ENCODE measurements at places on chromosomes 12 and 14. TPM values are rescaled to one million over a fixed set of nuclear protein-coding genes. Genes with fewer than 3 reads are reported as not detected.

GRCh38 chr14:74574090-74574433, 38.0 kb downstream of the LTBP2 start:
- peak overlapping the region; percentile 97 for H3K27ac ChIP-seq
- H3K36me3 ChIP-seq = peaks cover 9% of the 10 kb centered on the region
- H3K27me3 ChIP-seq = no peaks in the 10 kb centered on the region
- H3K4me1 ChIP-seq = peaks cover 59% of the 10 kb centered on the region

GRCh38 chr12:82910246-82910893, 223.7 kb downstream of the TMTC2 start:
- no peak overlapping the region for H3K4me3 ChIP-seq
- DNase-seq = no peak
- H3K27ac ChIP-seq = no peak overlapping the region
- H3K27me3 ChIP-seq = no peaks in the 10 kb centered on the region
- H3K36me3 ChIP-seq = no peaks in the 10 kb centered on the region

GRCh38 chr12:42495244-42495643, 94.3 kb downstream of the PRICKLE1 start:
- no peaks in the 10 kb centered on the region for H3K36me3 ChIP-seq
- no peak overlapping the region for H3K27ac ChIP-seq

DNA sequence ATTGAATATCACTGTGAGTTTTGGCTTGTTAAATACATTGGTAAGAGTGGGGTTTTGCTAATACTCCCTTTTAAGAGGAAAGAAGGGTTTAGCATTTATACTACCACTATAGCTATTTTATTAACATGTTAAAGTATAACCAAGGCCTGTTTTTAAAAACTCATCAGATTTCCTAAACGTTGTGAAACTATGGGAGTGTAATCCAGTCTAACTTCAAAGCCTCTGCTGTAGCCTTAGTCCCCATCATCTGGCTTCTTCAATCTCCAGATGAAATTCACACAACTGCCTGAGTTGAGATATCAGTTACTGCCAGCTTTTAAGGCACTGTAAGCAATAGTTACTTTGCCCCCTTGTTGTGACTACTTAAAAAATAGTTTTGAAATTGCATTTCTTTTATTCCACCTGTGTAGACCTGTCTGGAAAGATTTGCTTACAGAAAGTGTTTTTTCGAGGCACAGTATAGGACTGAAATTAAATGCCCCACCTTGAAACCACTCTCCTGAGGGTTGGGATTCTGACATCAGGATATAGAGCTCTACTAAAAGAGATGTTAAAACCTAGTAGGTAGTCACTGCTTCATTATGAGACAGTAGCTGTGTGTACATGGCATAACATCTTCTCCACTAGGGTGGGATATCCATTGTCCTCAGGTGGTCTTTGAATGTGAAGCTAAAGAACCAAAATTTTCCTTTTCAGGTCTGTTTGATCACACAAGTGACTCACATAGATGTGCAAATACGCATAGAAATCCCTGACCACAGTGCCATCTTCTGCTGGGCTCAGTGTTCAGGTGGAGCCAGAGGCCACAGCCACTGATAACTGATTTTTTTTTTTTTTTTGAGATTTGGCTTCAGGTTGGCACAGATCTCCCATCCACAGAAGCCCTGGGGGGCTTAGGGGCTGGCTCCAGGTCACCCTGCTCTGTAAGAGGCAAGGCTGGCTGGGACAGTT, 125.5 kb downstream of the DAAM1 start:
- no peaks in the 10 kb centered on the region for H3K36me3 ChIP-seq
- no peaks in the 10 kb centered on the region for H3K27me3 ChIP-seq
- no peak overlapping the region for H3K27ac ChIP-seq
- no peak overlapping the region for H3K4me3 ChIP-seq

DNA sequence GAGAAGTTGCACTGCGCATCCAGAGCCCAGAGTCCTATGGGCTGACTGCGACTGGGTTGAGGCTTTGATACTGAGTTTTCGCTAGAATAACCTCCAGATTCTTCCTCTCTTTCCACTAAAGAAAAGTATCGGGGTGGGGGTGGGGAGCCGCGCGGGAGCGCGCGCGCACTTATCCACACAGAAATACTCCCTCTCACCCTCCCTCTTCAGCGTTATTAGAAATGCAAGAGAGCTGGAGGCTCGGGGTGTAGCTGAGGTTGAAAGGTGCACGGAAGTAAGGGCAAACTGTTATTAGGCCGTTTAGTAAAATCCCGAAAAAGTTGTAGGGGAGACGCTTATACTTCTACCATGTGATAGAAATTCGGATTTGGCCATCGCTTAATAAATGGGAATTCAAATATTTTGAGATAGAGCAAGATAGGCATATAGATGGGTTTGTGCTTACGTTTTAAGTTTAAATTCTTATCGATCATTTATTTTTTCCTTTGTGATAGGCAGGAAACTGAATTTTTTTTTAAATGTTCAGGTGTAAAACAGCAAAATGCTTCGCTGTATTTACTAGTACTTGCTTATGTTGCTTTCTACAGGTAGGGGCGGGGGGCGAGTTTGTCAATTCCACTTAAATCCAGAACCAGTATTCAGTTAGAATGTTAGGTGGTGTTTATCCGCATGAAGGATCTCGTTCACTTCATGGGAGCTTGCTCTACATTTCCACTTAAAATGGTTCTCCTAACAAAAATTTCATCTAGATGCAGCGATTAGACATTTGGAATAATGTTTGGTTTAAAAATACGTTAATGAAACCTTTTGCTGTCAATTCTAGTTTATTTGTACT, 1.1 kb downstream of the ARHGAP5 start:
- peak; percentile 55 for DNase-seq
- H3K27ac ChIP-seq = peak overlapping the region; percentile 94
- no peaks in the 10 kb centered on the region for H3K36me3 ChIP-seq
- no peaks in the 10 kb centered on the region for H3K27me3 ChIP-seq

DNA sequence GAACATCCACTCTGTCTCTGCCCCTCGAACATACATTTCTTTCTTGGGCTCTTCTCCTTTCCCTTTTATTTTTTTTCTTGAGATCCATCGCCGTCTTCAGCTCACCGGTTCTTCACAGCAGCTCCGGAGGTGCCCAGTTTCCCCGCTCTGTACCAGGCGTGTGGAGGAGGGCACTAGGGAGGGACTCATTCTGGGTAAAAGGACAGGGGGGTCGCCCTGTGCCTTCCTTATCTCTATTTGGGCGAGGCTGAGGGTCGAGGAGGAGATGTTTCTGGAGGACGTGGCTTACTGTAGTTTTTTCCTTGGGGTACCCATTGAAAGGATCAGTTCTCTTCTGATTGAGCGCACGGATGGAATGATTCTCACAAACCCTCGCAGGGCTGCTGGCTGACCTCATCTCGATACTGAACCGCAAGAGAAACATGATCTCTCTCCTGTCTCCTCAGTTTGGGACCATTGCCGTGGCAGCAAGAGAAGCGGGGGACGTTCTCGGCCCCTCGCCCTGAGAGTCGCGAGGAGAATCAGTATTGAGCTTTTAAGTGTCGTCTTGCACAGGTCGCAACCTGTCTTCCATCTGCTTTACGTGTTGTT, 386 bp downstream of the LIN52 start:
- peak overlapping the region; percentile 95 for H3K4me3 ChIP-seq
- peak overlapping the region; percentile 94 for H3K27ac ChIP-seq
- H3K36me3 ChIP-seq = no peaks in the 10 kb centered on the region
- peak; percentile 36 for DNase-seq
- no peaks in the 10 kb centered on the region for H3K4me1 ChIP-seq
- H3K27me3 ChIP-seq = no peaks in the 10 kb centered on the region

DNA sequence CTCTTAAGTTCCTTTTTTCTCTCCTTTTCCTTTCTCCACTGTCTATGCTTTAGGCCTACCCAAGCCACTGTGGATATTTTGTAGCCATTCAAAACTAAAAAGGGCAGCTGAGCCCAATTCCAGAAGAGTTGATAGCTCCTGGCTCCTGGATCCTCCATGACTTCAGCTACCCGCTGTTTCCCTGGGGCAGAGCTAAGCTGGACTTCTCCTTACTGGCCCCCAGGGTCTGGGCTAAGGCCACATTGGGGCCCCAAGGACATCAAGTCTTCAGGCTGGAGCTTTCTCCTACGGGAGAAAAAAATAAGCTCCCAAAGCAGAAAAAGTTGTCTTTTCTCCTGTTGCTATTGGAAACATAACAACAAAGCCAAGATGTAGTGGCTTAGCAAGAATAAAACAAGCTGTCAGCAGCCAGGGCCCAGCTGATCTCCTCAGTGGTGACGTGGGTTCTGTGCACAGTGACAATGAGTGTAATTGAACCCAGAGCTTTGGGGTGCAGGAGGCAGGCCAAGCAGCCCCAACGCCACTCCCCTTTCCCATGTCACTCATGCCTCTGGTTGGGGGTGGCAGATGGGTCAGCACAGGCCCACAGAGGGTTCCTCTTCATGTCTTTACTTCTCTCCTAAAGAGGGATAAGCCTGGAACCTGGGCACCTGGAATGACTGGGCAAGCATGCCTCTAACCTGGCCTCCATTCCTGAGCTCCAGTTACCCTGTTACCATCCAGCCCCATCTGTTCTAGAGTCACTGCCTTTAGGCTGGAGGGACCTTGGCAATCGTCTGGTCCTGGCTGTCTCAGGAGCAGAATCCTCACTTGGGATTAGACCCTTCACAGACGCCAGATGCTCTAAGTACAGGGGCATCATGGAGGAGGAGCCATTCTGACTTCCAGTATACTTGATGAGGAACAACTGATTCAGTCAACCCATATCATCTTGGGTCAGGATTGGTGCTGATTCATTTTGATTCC, 171.2 kb downstream of the ZFP36L1 start:
- no peak overlapping the region for H3K27ac ChIP-seq
- no peak overlapping the region for H3K4me3 ChIP-seq
- H3K27me3 ChIP-seq = no peaks in the 10 kb centered on the region
- H3K4me1 ChIP-seq = no peaks in the 10 kb centered on the region
- no peaks in the 10 kb centered on the region for H3K36me3 ChIP-seq

DNA sequence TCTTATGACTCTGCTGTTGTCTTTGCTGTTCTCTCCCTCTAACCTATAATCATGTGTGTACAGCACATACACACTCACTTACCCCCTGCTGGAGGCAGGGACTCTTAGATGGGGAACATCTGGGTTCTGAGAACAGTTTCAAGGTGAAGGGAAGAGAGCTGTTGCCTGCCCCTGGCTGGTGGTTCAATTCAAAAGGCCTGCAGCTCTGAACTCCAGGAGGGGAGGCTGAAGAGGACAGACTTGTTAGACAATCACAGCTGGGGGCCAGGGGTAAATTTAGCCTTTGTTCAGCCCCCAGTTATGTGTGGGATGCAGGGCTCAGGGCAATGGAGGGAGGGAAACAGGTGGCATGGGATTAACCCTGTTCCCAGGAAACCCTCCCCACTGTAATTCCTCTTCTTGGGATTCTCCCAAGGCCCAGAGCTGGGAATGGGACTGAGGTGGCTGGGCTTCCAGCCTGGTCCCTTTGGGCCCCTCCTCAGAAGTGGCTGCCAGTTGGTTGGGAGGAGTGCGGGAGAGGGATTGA, 1.9 kb downstream of the MYL6B start:
- H3K36me3 ChIP-seq = no peaks in the 10 kb centered on the region
- no peak overlapping the region for H3K27ac ChIP-seq

- peaks cover 2% of the 10 kb centered on the region for H3K27me3 ChIP-seq
- H3K4me1 ChIP-seq = no peaks in the 10 kb centered on the region
- H3K4me3 ChIP-seq = no peak overlapping the region
- H3K27ac ChIP-seq = no peak overlapping the region
Measured at GRCh38 chr12:123559468-123559867, 24.9 kb upstream of the TMED2 start.

DNA sequence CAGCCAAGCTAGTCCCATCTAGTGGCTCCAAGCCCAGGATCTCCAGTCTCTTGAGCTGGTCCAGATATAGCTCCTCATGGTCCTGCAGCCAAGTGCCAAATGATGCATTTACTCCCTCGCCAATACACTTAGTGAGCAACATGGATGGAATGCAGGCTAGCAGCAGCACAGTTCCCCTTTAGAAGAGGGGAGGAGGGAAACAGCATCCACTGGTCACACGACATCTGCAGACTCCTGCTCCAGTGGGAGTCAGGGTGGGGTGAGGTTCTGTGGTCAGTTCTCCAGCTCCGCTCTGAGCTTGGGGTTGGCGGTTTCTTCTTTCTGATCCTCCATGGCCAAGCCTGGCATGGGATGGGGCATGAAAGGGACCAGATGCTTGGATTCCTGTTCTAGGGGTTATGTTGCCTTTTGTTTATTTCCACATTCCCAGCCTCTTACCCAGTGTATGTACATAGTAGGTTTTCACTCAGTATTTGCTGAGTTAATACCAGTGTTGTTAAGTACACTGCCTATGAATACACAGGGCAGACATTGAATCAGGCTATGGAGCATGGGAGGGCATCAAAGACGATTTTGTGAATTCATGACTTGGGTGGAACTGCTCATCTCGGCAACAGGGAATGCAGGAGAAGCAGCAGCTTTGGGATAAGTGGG, 57.3 kb downstream of the GALNT16 start:
- H3K36me3 ChIP-seq = no peaks in the 10 kb centered on the region
- DNase-seq = peak; percentile 99
- H3K4me3 ChIP-seq = no peak overlapping the region
- no peaks in the 10 kb centered on the region for H3K27me3 ChIP-seq
- H3K4me1 ChIP-seq = peaks cover 18% of the 10 kb centered on the region

DNA sequence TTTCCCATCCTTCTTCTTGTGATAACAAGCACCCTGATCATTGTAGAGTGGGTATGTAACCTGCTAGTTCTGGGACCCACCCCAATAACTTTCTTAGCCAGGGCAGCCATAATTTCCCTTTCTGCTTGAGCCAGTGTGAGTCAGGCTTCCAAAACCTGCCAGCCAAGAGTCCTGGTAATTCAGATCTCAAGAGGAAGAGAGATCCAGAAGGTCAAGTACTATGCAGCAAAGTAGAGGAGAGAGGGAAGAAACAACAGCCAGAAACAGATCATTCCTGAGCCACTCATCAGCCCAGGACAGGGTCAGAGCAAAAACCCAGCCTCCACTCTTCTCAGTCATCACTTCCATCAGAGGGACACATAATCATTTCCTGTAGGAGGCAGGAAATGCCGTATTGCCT, 182.0 kb downstream of the DICER1 start:
- H3K27me3 ChIP-seq = no peaks in the 10 kb centered on the region
- no peak for DNase-seq
- no peak overlapping the region for H3K4me3 ChIP-seq
- no peaks in the 10 kb centered on the region for H3K4me1 ChIP-seq
- H3K36me3 ChIP-seq = no peaks in the 10 kb centered on the region

OR4N5 gene
- total RNA-seq = not detected

SLCO1B3 gene
- not detected for total RNA-seq

FOXG1 gene
- not detected for total RNA-seq

ABCD2 gene
- 0.33 TPM for total RNA-seq

A2M gene
- 239 TPM for total RNA-seq
